NCI-H187 treated with DMSO at 0.1 percent for 48 hours (cell line): ENCODE measurements at places on chromosomes 1 and 21.

DNA sequence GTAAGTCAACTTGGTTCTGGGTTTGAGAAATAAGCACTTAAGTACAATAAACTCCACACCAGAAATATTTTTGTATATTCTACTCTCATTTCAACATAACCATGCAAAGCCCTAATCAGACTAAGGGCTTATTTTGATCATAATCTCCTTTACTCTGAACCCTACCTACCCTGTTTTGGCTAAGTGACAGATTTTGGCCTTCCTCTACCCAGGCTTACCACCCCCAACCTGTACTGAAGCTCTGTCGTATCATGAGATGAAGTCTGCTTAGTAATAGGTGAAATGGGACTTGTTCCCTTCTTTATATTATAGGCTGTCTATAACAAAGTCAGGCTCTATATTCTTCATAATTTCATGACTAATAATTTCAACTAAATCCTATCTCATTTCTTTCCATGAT, 135.5 kb downstream of the RERE start:
- no peak for DNase-seq

DNA sequence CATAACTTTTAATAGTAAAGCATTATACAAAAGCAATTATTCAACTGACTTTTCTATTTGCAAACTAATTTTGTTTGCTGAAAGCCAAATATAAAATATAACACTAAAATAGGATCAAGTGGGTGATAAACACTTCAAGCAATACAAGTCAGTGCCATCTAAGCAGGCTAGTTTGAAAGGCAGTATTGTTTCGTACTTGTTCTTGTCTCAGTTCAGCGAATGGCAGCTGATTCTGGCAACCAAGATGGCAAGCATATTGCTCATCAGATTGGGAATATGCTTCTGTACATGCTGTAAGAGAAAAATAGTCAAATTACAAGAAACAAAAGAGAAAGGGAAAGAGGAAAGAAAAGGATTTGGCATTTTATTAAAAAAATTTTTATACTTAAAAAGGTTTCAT, 7.5 kb downstream of the TMEM59 start:
- DNase-seq: no peak

DNA sequence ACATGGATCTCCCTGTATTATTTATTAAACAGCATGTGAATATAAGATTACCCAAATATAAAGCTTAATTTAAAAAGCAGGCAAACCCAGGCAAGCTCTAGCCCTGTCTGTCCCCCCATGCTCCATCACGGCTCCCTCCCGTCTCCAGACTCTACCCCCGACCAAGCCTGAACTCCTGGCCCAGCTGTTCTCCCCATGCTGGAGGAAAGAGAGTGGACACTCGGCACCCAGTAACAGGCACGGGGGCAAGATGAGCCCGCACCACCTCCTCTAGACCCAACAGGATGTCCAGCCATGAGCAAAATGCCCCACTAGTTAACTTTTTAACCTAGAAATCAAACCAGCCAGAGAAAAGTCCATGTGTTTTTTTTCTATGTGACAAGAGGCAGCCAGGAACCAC, 19.3 kb downstream of the SLC19A1 start:
- DNase-seq: no peak

GRCh38 chr1:157739229-157739901, 37.6 kb downstream of the FCRL2 start:
- DNase-seq: no peak

DNA sequence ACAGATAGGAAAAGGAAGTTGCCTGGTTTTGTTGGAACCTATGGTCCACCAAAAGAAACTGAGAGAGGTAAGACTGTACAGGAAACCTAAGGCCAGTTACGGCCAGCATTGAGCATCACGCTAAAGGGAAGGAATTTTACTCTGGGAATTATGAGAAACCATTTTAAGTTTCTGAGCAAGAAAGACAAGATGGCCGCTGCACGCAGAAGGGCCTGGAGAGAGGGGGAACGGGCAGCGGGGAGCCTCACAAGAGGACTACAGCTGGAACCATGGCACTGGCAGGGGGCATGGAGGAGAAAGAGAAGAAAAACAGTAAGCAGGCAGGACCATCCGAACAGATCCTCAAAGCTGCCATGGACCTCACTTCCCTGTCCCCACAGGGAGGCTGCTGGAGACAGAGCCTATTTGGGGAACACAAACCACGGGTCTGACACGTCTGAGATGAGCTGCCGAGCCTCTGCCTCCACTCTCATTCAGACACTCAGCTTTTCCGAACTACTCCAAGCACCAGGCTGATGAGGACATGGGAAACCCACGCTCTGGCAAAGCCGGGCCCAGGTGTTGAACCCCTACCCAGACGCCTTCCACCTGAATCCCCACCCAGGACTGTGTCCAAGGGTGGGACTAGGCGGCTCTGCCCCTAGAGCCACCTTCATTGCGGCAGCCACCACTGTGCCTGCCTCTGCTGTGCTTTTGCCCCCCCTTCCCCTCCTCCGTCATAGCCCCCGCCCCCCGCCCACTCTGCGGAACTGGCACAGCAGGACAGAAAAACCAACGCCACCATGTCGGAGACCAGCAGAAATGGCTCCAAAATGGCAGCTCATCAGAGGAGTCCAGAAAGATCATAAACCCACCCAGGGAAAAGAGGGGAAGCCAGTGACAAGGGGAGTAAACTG, 69.0 kb downstream of the CD46 start:
- DNase-seq: no peak
